Testis (tissue), 5 donors: ENCODE measurements at places on chromosomes 2 and 18. TPM values are rescaled to one million over a fixed set of nuclear protein-coding genes. Genes with fewer than 3 reads are reported as not detected.

UGT1A3 gene
- not detected for polyA plus RNA-seq

RAB6C gene
- 1.6 TPM for polyA plus RNA-seq

POMC gene
- polyA plus RNA-seq: 17.9 TPM

TXNDC2 gene
- polyA plus RNA-seq: 212 TPM
